ENCODE measurements at places on chromosomes 16 and 17.

DNA sequence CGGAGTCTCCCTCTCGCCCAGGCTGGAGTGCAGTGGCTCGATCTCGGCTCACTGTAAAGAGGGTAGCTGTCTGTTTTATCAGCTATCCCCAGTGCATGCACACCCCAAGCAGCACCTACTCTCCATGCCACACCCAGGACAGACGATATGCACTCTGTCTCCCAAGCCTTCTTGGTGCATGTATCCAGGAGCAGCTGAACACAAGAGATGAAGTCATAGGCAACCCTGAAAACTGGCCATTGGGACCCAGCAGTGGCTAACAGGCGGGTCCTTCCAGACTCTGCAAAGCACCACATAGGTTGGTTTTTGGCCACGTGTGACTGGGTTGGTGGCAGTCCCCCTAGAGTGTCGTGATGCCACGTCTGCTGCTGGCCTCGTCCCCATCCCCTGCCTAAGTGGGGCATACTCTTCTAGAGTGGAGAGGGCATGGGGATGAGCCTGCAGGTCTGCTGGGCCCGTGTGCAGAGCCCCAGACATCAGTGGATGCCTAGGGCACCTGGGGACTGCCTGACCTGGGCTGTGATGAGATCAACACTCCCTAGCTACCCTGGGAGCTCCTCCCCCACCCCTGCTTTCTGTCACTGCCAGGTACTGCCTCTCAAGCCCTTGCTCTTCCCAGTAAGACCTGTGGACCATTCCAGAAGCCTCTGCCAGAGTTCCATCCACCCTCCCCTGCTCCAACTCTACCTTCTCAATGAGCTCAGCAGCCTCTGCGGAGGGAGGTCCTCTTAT lies 9.3 kb downstream of the PDE6G start:
- no peak for DNase-seq

GRCh38 chr17:36008998-36009665 lies 7.8 kb upstream of the CCL15 start:
- no peak for DNase-seq

- DNase-seq = no peak
Measured at GRCh38 chr16:9372934-9373890, 281.8 kb downstream of the HAPSTR1 start.

DNA sequence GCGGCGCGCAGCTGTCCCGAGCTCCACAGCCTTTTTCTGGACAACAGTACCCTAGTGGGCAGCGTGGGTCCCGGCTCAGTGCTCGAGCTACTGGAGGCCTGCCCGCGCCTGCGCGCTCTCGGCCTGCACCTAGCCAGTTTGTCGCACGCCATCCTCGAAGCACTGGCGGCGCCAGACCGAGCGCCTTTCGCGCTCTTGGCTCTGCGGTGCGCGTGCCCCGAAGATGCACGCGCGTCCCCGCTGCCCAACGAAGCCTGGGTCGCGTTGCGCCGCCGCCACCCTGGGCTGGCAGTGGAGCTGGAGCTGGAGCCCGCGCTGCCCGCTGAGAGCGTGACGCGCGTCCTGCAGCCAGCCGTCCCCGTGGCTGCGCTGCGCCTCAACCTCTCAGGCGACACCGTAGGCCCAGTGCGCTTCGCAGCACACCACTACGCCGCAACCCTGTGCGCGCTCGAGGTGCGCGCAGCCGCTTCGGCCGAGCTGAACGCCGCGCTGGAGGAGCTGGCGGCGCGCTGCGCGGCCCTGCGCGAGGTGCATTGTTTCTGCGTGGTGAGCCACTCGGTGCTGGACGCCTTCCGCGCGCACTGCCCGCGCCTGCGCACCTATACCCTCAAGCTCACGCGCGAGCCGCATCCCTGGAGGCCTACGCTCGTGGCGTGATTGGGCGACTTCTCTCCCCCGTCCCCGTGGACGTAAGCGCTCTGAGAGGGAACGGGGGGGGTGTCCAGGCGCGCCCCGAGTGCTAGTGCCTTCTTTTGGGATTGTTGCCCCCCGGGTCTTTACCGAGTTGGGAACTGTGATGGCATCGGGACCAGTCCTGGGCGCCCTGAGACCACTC lies 1.2 kb upstream of the HSF4 start:
- DNase-seq = no peak

DNA sequence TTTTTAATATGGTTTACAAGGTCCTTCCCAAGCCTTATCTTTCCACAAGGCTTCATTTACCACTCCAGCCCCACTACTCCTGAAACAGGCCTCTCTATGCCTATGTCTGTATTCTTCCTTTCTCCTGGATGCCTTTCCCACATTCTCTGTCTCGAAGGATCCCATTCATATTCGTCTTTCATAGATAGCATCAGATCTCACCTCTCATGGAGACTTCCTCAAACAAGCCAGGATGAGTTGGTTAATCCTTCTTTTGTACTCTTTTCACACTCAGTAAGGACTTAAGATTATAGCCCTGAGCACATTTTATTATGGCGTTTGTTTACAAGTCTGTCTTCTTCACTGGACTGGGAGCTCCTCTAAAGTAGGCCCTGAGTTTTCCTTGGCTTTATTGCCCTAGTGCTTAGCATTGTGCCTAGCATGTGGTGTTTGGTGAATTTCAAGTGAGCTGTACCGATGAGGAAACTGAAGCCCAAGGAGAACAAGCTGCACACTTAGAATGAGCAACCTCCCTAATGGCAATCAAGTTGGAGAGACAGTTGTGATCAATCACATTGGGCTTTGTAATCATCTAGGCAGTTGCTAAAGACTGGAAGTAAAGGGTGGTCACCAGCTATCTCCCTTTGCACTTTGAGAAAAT lies 10.0 kb upstream of the TBX4 start:
- no peak for DNase-seq

- DNase-seq = no peak
Measured at GRCh38 chr16:2822496-2822895, 5.5 kb downstream of the PRSS21 start.

GRCh38 chr16:4976611-4977145 lies 18.5 kb downstream of the SEC14L5 start:
- DNase-seq = no peak

DNA sequence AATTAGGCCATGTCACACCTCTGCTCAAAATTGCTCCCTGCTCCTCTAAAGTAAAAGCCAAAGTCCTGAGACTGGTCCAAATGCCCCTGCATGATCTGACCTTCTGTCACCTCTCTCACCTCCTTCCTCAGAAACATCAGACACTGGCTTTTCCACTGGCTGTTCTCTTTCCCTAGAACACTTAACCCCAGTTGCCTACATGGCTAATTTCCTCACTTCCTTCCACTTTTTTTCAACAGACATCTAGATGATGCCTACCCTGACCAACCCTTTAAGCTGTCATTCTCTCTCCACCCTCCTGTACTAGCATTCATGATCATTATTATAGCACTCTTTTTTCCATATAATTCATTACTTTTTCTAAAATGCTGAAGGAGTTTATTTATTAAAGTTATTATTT lies 31.0 kb downstream of the CCT6B start:
- DNase-seq = no peak

GRCh38 chr17:31266042-31266441 lies 31.0 kb downstream of the OMG start:
- no peak for DNase-seq

DNA sequence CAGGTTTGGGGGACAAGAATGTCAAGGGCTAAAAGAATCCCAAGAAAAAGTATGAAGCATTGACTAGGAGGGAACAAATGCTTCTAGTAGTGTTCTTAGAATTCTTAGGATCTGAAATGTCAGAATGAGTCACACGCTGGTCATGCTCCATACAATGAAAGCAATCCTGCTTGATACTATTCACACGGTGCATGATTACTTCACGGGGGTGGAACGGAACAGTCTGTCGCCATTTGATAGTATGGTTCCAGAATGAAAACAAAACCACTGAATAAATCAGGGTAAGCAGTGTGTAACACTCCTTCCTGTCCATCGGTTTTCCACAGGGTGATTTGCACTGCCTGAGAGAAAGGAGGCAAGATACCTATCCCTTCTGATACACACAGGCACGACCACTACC lies 22.9 kb upstream of the YWHAE start:
- DNase-seq = no peak

DNA sequence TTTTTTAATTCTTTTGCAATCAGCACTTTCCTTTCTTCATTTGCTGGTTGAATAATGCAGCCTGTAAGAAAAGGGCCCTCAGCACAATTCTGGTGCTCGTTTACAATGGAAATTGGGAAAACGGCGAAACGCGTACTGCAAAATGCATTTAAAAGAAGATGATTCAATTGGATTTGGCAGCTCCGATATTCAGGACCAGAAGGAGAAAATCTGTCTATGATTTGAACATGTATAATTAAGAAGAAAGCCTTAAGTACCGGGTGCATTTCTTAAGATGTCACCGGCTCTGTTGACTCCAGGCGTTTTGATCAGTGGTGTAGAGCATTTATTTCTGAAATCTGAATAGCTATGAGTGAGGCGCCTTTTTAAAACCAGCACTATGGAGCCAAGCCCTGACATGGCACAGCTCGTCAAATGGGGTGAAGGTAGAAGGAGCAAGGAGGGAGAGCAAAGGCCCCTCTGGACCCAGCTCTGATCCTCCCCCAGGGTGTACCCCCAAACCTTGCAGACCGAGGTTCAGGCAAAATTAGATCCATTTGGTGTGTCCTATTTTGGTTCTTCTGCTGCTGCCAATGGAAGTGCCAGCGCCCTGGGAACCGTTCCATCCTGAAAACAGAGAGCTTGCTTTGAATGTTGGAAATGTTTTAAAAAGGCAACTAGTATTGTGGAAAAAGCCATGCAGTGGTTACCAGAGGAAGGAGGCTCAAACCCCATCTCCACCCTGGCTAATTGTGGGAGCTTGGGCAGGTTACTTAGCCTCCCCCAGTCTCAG lies 161.4 kb upstream of the RPL38 start:
- DNase-seq = no peak

Data from stimulated activated CD8-positive, alpha-beta memory T cell treated with anti-CD3 and anti-CD28 coated beads, Interleukin-4, amount 100 ng/mL, for 4 hours (primary cell).